ENCODE measurements at places on chromosomes 11 and 22.
A peak's percentile ranks its signal among the peaks of the same experiment; 100 is the strongest.

- peak; percentile 77 for DNase-seq
These were observed 749 bp upstream of the BEST1 start for GRCh38 chr11:61949169-61950034.

DNA sequence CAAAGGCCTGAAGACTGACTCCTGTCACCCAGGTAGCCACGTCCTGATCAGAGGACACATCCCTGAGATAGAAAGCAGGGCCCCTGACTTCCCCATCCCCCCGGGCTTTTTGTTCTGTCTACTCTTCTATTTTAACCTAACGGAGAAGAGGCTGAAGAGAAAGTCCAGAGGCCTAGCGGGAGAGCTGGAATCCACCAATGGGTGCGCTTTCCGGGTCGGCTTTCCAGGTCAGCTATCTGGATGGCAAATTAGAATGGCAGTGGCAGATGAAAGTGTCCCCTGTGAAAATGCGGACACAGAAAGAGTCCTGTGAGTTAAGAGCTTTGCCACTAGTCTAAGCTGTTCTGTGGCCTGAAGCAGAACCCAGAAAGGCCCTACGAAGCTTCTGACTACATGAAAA is 13.1 kb upstream of the SERPING1 start:
- DNase-seq, result no peak

DNA sequence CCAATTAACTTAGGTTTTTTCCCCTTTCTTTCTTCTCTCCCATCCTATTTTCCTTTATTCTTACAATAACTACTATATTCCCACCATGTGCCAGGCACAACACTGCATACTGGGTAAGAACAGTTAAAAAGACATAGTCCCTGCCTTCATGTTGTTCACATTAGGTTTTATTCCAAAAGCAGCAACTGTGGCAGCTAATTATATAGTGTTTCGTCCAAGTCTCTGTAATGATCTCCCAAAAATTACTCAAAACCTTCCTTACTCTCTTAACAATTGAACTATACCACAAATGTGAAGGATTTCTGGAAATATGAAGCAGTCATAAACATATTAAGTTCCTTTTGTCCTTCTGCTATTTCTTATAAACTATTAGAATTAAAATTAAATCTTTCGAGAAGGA is 184.1 kb upstream of the C11orf58 start:
- DNase-seq, result no peak

DNA sequence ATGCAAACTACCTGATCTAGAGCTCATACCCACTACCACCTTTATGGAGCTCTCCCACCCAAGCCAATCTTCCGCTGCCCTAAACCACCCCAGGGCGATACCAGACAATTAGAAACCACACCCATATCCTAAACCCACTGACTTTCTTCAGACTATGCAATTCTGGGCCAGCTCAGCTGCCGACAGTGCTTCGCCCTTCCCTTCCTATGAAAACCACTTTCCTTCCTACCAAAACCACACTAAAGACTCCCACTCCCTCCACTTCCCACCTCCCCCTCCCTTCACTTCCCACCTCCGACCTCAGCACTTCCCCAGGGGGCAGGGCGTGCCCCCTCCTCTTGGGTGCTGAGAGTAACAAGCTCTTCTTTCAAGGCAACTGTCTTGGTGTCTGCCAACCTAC is 25.1 kb downstream of the B3GAT1 start:
- no peak for DNase-seq

GRCh38 chr11:10320736-10321465 is 16.0 kb downstream of the ADM start:
- DNase-seq, result no peak

DNA sequence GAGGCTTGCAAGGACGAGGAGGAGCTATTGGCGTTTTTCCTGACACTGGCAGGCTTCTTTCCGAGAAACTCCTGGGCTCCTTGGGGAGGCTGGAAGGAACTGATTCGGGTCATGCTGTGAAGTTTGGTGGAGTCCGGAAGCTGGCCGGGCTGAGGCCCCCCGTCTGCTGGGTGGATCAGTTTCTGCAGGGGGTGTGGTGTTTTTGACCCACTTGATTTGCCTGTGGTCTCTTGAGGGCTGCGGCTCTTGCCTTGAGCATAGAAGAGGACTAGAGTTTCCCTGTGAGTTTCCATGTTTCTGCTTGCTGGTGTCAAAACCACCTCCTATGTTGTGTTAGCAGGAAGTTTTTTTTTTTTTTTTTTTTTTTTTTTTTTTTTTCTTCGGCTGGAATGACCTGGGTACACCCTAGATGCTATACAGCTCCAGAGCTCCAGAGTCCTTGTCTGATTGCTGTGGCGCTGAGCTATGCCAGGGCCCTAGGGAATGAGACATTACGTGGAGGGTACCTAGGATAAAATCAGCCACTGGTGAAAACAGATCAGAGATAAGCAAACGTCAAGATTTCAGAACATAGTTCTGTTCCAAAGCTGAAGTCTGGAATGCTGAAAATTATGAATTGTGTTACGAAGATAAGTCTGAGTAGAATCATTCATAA is 728 bp downstream of the TBC1D22A start:
- DNase-seq, result no peak

DNA sequence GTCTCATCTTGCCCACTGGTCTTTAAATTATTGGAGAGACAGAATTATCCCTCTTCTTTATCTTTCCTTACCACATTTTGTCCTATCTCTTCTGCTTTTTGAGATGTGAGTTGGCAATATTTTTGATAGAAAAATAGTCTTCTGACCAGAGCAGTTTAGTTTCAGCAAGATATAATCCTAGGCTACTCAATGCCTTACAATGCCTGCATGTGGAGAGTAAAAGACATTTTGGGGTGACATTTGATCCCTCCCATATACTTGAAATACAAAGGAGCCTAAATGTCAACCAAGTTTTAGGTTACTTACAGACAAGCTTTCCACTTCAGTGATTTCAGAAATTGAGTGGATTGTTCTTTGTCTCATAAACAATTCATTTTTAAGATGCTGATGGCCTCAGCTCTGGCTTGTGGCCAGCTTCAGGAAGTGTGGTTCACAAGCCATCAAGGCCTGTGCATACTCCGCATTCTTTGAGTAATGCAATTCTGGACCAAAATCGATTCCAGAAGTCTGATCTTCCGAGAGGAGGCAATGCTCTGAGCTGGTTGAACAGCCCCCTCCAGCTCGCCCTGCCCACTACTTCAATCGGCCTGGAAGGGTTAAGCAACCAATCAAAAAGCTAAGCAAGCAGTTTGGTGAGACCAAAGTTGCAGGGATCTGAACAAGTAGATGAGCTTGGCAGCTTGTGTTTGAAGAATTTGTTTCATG is 274.4 kb downstream of the BLID start:
- DNase-seq, result peak; percentile 10

DNA sequence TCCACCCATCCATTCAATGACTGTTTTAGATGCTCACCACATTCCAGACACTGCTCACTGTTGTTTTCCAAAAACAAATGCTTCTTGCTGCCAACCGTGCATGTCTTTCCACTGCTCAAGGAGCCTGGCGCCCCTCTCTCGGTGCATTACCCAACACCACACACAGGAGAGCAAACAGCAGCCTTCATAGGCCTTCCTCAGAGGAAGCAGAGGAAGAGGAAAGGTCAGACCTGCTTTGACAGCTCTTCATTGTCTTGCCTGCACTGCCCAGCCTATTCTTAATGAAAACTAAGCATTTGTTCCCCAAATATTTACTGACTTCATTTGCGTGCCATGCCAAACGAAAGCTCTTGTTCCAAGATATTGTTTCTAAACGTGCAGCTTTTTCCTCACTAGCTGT is 1129.2 kb downstream of the TBC1D22A start:
- no peak for DNase-seq

DNA sequence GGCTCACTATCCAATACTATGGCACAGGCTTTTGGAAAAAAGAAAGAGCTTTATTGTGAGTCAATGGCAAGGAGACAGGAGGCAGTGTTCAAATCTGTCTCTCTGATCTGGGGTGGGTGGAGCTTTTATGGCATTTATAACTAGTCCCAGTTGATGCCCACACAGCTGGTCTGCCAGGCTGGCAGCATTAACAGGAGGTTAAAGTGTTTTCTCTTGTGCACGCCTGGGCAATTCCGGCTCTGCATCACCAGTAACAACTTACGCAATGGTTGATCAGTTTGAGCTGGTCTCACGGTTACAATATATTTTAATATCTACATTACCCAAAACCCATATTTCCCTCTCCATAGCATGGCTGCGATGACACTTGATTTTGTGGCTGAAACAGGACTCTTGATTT is 15.1 kb upstream of the SMIM38 start:
- DNase-seq, result no peak

DNA sequence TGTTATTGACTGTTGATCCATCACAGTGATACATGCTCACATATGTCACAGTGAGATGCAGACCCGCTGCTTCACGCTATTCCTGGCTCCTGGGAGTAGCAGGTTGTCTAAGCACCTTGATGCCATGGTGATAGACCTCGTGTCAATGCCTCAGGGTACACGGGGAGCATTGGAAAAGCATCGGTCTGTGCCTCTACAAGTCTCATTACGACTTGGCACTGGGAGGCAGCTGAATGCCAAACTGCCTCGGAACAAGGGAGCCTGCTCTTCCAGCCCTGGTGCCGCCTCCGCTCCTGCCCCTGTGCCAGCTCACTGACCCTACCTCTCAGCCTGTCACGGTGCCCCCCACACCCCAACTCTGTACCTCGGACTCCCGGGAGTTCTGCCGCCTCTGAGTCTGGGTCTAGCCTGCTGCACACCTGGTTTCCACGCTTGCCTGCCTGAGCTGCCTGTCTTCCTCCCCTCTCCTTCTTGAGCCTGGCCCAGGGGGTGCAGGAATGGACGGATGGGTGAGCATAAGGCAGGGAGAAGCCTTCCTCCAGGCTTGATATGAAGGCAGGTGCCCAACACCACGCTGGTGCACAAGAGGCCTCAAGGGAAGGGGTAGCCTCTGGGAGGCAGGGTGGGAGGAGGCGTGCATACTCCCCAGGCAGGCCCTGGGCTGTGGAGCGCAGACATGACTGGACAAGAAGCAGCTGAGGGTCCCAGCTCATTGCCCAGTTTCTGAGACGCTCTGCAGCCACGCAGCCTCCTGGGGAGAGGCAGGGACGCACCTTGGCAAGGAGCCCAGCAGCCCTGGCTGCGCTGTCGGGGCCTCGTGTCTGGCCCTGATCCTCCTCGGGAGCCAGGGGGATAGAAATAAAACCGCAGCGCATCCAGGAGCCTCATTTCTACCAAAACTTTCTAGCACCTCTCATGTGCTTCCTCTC is 1.8 kb upstream of the NFAM1 start:
- no peak for DNase-seq

- no peak for DNase-seq
These were observed 7.3 kb downstream of the CCDC88B start for GRCh38 chr11:64347193-64347867.

DNA sequence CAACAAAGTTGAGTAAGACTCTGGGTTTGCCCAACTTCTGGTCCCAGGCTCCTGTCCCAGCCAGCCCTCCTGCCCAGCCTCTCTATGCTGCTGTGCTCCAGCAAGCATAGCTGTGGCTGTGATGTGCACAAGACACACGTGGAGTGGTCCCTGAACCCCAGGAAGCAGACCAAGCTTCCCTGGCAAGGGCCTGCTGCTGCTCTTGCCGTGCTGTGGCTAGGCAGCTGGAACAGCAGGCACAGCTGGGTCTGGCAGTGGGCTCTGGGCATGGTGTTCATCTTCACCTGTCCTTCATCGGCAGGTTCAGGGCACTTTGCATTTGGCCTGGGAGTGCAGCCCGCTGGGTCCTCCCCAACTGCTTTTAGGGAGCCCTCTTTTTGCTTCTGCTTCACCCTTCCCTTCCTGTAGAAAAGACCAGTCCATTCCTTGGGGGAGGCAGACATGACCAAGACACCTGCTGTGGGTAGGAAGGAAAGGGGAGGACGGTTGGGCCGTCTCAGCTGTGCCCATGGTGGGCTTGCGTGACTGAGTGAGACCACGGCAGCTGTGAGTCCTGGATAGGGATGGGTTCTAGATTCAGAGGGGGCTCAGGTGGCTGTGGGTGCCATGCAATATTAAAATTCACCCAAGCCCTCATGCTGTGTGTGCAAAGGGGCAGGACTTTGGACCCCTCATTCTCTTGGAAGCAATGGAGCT is 26.1 kb upstream of the ETS1 start:
- no peak for DNase-seq

DNA sequence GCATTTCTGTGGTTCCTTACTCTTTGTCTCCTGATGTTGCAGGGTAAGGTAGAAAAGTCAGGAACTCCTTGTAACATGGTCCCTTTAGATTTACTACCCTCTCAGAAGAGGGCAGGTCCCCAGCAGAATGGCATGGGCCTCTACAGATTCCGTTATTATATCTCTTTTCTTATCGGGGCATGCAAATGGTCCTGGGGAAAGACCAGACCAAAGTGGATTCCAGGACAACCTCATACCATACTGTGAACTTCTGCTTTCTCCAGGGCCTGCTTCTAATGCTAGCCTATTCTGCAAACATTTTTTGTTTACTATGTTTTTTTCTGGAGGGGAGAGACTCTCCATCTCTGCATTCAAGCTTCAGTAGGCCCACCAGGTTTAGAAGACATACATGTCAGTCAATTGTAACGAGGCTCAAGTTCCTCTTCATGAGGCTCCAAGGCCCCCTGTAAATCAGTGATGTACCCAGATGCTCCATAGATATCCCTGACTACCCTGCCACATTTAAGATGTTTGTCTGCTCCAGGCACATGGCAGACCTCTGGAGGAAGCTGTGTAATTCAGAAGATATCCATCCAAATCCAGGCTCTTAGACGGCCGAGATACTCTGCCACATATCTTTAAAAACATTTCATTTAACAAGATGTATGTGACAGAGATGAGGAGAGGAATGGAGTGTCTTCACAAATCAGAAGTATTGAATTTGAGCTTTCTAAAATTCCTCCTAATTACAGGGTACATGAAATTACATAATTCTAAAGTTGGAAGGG is 8.5 kb upstream of the ME3 start:
- DNase-seq, result no peak

DNA sequence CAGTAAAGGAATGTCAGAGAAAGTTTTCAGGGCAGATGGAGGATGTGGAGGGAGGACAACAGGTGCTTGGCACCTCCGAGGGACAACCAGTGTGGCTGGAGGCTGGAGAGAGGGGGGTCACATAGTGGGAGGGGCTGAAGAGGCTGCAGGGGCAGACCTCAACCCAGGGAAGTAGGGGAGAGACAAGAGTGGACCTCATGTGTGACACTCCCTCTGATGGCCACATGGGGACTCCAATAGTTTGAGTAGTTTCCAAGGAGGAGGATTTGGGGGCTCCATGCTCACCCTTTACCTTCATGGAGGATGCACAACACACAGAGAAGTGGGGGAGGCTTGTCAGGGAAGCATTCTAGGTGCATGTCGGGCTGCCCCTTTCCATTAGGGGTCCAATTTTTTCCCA is 35.1 kb upstream of the ASPHD2 start:
- DNase-seq, result no peak

GRCh38 chr11:74717221-74717969 is 13.8 kb downstream of the CHRDL2 start:
- no peak for DNase-seq
